ENCODE measurements at places on chromosomes 7 and 10.
A peak's percentile ranks its signal among the peaks of the same experiment; 100 is the strongest.

- DNase-seq = no peak
Observed at GRCh38 chr7:81004098-81004497, 85.2 kb upstream of the SEMA3C start.

- DNase-seq = no peak
Observed at GRCh38 chr7:47778153-47778661, 170.1 kb downstream of the PKD1L1 start.

- no peak for DNase-seq
Observed at GRCh38 chr7:87608431-87608830, 7.7 kb upstream of the ABCB1 start.

GRCh38 chr10:74976565-74976964 lies 134.9 kb upstream of the SAMD8 start:
- DNase-seq = no peak

DNA sequence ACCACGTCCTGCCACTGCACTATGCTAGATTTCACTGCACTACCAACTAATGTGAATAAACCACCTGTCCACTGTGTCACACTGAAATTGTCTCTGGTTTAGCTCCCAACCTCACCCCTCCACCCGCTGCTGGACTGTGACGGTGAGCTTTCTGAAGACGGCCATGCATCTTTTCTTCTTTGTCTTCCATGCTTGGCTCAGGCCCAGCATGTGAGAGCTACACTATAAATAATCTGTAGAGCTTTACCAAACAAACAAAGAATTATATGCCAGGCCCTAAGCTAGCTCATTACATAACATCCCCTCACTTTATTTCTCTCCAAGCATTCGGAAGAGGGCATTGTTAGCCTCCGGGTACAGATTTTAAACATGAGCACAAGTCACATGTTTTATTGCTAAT lies 633.2 kb downstream of the TNS3 start:
- no peak for DNase-seq

- DNase-seq = no peak
Observed at GRCh38 chr7:128831178-128831993, 1.2 kb downstream of the FLNC start.

DNA sequence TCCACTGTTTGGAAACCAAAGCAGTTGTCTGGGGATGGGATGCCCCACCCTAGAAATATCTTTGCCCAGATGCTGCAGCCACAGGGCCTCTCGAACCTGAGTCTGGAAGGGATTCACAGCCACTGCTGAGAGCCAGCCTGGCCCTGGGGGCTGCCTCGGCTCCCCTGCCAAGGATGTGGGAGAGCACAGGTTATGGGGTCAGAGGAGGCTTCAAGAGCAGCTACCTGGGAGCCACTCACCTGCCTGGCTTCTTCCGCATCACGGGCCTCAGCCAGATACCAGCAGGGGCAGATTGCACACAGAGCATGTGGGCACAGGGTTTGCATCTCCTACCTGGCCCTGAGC lies 5.4 kb upstream of the PWWP2B start:
- DNase-seq = peak; percentile 10

DNA sequence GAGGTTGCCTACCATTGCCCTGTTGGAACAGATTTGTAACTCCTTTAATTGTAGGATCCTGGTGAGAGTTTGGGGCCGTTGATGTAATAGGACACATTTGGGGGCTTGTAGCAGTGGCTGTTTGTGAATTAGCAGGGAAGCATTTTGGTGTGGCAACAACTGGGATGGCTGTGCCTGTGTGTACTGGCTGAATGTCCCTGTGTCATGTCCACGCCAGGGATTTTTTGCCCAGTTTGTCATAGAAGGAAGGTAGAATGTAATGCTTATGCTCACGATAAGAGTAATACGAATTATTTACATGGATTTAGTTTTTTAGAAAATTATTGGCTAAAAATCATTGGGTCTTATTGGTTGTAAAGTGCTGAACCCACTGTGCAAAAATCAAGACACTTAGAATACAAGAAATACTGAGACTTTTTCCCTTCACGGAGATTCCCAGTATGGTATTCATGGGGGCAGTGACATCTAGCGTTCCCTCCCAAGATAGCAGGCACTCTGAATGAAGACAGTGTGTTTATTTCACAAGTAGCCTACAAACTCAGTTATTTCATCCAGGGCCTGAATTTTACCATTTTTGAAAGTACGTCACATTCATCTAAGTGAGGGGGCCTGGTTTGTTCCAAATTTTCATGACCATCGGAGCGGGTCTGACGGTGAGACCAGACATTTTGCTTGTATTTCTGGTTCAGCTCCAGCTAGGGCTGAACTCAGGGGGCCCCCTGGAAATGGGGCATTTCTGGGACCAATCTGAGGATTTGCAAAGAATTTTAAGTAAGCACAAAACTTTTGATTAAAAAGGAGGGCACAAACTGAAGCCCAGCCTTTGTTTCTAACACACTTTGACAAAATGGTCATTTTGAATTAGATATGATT lies 74.7 kb downstream of the CACNB2 start:
- DNase-seq = no peak

DNA sequence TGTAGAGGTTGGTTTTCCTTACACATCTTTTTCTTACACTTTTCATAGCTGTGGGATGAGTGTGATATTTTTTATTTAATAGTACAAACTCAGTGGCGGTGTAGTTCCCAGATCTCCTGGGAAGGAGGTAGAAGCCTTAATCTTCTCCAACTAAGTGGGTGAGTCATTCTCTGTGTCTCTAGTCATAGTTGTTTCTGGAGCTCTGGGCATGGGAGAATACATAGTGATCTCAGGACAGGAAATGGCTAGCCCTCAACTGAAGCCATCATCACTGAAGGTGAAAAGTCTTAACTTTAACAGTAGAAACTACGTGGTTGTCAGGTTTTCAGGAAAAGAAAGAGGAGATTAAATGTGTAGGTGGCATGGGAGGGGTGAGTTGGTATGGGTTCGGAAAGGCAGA lies 319.4 kb upstream of the FZD8 start:
- no peak for DNase-seq

DNA sequence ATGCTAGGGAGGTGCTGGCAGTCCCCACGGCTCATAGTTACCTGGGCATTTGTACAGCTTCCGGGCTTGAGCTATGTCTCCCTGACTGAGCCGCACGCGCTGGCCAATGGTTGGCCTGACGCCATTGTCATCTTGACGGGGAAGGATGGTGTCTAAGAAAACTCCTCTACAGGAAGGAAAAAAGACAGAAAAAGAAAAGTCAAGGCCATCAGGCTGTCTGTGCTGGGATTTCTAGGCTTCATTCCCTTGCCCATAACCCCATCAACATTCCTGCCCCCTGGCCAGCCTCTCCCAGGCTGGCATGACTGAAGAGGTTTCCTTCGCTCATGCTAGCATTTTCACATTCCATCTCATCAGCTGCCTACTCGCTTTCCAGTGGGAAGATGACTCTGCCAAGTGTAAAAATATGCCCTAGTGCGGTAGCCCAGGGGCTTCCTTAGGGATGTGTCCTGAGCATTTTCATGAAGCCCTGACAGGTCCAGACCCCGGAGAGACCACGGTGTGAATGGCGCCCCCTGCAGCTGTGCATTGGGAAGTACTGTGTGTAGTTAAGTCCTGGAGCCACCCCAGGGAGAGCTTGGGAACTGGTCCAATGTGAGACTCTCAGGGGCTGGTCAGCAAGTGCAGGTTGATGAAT lies 54.5 kb upstream of the OPALIN start:
- DNase-seq = no peak

- DNase-seq = no peak
Observed at GRCh38 chr7:87339373-87339897, 6.0 kb upstream of the CROT start.

DNA sequence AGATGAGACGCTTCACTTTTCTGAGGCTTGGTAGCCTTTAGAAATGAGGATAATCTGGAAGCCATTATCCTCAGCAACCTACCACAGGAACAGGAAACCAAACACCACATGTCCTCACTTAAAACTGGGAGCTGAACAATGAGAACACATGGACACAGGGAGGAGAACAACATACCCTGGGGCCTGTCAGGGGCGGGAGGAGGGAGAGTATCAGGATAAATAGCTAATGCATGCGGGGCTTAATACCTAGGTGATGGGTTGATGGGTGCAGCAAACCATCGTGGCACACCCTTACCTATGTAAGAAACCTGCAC lies 48.9 kb downstream of the LRGUK start:
- no peak for DNase-seq

- DNase-seq = no peak
Observed at GRCh38 chr10:119254335-119254734, 47.0 kb downstream of the GRK5 start.

DNA sequence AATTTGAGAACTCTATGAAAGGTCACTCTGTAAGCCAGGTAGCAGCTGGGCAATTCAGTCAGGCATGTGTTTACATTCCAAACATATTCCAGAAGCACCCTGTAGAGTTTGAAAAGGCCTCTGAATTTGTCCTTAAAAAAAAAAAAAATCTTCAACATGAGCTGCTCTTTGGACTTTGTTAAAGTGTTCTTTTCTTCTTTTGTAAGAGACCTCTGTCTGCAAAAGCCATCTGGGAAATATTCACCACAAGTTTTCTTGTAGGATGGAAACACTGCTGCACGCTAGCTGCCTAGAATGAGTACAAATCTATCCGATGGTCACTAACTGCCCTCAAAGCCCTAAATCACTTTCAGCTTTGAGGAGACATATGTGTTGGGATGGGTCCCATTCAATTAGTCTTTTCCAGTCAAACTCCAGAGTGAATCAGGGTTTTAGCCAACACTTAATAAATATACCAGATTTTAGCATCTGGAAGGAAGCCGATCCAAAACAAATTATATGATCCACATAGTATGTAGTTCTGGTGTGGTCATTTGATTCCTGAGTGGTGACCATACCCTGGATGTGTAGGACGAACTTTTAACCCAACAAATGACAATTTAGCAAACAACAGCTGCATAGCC lies 85.9 kb downstream of the CD36 start:
- DNase-seq = no peak

DNA sequence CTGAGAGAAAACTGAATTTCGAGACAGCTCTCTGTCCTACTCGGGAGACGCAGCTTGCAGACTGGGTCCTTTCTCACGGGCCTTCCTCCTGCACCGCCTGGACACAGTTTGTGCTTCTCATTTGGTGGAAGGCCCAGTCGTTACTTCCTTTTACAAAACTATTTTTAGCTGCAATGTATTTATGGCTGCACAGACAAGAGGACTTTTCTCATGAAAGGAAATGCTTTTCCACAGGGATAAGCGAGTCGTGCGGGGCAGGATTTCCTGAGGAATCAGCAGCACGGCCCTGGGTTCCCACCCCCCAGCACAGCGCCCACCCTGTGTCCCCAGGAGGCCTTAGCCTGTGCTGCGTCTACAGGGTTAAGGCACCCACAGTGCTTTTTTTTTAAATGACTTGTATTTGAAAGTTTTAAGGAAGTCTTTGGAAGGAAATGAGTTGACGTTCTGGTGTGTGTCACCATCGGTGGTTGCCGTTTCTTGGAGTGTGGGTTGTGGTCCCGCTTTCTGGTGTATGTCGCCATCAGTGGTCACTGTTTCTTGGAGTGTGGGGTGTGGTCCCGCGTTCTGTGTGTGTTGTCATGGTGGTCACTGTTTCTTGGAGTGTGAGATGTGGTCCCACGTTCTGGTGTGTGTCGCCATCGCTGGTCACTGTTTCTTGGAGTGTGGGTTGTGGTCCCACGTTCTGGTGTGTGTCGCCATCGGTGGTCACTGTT lies 50.9 kb downstream of the INPP5A start:
- peak; percentile 81 for DNase-seq

- DNase-seq = no peak
Observed at GRCh38 chr10:21138769-21139340, 241.7 kb upstream of the NEBL start.

- DNase-seq = no peak
Observed at GRCh38 chr7:100684534-100685042, 9.5 kb downstream of the GIGYF1 start.

DNA sequence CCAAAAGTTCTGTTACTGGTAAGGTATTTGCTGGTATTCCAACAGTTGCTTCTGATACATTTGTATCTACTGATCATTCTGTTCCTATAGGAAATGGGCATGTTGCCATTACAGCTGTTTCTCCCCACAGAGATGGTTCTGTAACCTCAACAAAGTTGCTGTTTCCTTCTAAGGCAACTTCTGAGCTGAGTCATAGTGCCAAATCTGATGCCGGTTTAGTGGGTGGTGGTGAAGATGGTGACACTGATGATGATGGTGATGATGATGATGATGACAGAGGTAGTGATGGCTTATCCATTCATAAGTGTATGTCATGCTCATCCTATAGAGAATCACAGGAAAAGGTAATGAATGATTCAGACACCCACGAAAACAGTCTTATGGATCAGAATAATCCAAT lies 131.0 kb downstream of the AASS start:
- DNase-seq = no peak

DNA sequence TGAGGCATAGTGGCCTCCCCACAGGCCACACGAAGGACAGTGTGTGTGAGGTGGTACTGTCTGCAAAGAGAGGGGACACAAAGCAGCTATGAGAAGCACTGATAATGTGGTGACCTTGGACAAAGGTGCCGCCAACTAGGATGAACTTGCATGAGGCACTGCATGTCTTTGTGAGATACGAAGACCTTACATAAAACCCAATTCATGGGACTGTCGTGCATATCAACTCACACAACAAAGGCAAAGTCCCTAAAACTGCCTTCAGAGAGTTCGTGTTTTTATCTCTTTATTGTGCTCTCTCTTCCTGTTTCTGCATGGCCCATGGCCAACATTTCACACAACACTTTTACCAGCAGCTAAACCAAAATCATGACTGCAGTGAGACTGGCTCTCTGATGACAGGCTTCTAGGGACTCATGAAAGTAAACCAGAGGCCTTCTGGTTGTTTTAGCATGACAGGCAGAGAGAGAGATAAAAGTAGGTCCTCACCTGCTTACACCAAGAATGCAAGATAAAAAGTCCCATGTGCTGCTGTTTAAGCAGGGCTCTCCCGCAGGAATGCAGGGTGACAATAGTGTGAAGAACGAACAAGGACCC lies 347.8 kb downstream of the ELMO1 start:
- no peak for DNase-seq

DNA sequence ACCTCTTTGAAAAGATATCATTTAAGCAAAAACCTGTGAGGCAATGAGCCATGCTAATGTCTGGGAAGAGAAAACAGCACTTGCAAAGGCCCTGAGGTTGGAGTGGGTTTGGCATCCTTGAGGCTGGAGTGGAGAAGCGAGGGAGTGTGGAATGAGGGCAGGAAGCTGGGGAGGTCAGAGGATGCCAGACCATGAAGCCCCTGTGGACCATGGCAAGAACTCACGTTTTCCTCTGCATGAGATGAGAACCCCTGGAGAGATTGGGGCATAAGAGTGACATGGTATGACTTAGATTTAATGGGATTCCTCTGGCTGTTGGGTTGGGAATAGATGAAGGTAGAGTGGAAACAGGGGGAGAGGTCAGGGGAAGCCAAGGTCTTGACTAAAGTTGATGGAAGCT lies 49.4 kb downstream of the GPR26 start:
- DNase-seq = no peak

- no peak for DNase-seq
Observed at GRCh38 chr7:55573234-55573900, 1.1 kb upstream of the VOPP1 start.

All from CD4-positive, alpha-beta T cell treated with Interleukin-15 for 1 hour (primary cell).